ENCODE measurements at places on chromosomes 12 and 14. TPM values are rescaled to one million over a fixed set of nuclear protein-coding genes. Genes with fewer than 3 reads are reported as not detected.

OR6C2 gene
- total RNA-seq = not detected

SLC5A8 gene
- not detected for total RNA-seq

GYS2 gene
- total RNA-seq = not detected

- no peaks in the 10 kb centered on the region for H3K36me3 ChIP-seq
- H3K4me1 ChIP-seq = peaks cover 7% of the 10 kb centered on the region
- DNase-seq = no peak
- H3K27ac ChIP-seq = no peak overlapping the region
- H3K27me3 ChIP-seq = peaks cover 41% of the 10 kb centered on the region
These were observed 27.5 kb downstream of the APOBEC1 start for GRCh38 chr12:7638064-7638759.

DNA sequence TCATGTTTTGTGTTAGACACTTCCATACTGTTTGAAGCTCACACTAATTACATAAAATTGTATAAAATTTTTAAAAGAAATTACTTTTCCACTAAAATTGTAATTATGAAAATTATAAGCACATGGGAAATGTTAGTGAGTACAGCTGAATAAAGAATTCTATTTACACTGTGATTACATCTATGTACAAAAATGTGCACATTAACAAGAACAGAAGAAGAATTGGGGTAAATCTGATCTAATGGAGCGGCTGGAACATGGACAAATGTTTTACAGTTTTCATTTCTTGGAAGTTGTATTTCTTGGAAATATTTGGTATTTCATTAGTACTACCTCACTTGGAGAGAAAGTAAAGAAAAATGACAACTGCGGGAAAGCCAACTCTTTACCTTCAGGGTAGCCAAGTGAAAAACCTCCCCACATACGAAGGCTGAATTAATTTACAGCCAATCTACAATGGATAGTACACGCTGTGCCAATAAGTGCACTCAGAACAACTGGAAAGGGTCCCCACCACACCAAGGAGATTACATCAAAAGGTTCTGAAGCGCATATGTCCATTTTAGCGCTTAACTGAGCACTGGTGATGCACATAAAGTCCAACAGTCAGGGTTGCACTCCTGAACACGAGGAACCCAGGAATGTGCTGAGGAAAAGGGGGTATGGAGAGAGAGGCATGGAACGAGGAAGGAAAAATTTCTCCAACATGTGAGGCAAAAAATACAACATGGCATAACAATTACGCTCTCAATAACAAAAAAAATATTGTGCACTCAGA lies 17.5 kb downstream of the MED13L start:
- no peak overlapping the region for H3K4me3 ChIP-seq
- no peak for DNase-seq
- H3K4me1 ChIP-seq = peaks cover 74% of the 10 kb centered on the region

Measured in chondrocyte (in vitro differentiated cells).